ENCODE measurements at places on chromosomes 3 and 15.
A peak's percentile ranks its signal among the peaks of the same experiment; 100 is the strongest.

DNA sequence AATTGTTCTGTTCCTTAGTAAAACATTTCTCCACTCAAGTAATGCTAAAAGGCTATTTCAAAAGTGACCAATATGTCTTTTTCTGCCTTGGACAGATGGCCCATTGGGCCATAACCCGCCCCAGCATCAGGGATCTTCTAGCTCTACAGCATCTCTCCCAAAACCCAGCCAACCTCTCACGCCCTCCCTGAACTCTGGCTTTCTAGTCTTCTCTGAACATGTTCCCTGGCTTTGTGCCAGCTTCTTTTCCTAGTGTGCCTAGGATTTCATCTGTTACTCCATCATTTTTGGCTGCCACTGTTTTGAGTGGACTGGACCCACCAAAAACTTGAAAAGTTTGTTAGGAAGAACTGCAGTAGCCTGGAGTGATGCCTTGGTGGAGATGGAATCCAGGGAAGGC, 30.7 kb downstream of the TRPM1 start:
- DNase-seq = no peak

- DNase-seq = no peak
Observed at GRCh38 chr15:57827971-57828370, 121.5 kb downstream of the POLR2M start.

GRCh38 chr15:87200149-87200548, 1056.4 kb downstream of the NTRK3 start:
- peak; percentile 59 for DNase-seq

DNA sequence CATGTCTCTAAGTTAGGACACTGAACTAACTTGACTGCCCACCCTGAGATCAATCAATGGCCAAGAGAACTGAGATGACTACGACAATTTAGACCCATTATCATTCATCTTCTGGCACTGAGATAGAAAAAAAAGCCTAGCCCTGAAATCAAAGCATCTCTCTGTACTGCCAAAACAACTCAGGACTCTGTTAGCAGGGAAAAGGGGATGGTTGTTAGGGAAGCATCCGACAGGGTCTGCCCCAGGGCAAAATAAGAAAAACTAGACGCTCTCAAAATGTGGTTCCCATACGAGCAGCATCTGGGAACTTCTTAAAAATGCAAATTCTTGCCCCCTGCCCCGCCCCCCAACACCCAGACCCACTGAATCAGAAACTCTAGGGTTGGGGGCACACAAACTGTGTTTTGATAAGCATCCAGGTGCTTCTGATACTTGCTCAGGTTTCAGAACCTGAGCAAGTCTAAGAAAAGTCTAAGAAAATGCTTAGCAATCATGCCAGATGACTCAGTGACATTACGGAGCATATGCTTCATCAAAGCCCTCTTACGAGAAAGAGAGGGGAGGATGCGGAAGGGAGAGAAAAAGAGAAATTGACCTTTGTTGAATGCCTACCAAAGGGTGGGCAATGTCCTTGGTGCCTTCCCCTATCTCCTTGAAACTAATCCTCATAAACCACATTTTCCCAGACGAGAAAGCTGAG, 172.8 kb upstream of the HES1 start:
- no peak for DNase-seq

GRCh38 chr15:86663304-86663703, 583.6 kb downstream of the AGBL1 start:
- no peak for DNase-seq

DNA sequence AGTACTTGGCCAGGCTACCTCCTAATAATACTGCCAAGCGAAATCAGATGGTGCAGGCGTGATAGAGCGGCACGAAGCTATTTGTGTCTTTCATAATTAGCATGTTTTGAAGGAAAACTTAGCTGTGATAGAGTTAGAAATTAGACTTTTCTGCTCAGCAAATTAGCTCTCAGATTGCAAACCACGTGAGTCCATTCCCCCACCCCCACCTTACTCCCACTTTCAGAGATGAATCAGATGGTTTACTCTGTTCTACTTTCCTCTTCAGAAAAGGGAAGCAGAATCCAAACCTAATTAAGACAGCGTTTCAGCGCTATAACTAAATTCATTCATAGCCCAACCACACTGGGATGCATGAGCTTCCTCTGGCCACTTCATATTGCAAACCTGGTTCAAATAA, 214.6 kb downstream of the SLCO3A1 start:
- no peak for DNase-seq

- DNase-seq = no peak
Observed at GRCh38 chr15:42133356-42133755, 23.1 kb downstream of the PLA2G4F start.

DNA sequence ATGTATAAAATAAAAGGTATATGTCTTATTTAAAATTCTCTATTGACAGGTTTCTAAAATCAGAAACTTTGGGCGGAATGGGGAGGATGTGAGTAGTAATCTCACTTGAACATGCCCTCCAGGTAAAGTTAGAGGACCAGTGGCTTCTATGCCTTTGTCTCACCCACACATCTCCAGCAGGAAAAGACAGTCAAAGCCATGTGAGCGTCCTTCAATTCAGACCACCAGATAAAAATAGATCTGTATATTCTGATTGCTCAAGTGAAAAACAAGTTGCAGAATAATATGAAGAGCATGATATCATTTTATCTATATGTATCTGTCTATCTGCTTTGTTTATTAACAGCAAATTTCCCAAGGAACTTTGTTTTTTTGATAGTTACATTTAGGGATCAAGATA, 152.2 kb downstream of the TMCO5A start:
- DNase-seq = no peak

Data from DMS 273 treated with DMSO at 0.1 percent for 48 hours (cell line).